ENCODE measurements at places on chromosomes 2 and 18.

DNA sequence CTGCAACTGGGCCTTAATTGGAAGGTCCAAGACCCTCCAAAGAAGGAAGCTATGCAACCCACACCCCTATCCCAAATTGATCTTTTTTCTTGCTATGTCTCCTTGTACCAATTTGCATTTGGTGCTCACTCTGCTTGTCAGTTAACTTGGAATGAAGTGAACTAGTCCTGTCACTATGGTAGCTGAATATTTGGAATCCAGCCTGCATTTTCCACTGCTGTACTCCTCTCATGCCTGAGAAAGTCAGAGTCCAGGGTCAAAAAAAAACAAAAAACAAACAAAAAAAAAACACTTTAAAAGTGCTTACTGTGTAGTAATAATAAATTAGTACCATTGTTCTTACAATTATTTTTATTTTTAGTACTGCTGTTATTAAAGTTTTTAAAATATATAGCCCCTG, 462.8 kb upstream of the SLC8A1 start:
- DNase-seq = no peak

DNA sequence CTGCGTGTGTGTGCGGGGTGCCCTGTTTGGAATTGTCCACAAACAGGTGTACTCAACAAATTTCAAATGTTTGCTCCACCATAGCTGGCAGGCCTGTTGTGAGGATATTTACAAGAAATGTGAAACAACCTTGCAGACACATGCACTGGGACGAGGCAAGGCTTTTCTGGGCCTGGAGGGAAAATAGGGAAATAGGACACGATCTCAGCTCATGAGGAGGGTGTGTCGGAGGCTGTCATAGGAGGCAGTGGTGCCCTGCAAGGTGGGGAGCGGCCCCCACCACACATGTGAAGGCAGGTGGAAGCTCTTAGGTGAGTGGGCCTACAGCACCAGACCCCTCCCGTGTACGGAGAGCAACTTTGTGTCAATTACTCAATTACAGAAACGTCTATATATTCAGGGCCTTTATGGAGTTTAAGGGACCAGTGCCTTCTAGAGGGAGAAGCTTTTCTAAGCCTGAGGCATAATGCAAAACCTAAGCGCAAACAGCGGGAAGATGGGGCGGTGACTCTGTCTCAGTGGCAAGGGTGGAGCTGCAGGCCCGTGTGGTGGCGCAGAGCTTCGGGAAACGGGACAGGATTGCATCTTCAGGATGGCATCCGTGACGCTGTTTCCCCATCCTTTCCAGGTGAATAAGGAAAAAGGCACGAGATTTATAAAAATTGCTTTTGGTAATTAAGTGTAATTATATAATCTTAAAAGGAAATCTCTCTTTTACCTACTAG, 48.0 kb downstream of the RNF144A start:
- DNase-seq = no peak

GRCh38 chr2:71223767-71224333, 3.1 kb downstream of the PAIP2B start:
- DNase-seq = no peak

GRCh38 chr2:173432049-173432754, 77.5 kb downstream of the CDCA7 start:
- DNase-seq = no peak

GRCh38 chr2:102294802-102295489, 16.4 kb upstream of the IL1RL1 start:
- no peak for DNase-seq

- DNase-seq = no peak
These were observed 92.0 kb downstream of the HDAC4 start for GRCh38 chr2:239308661-239309397.

DNA sequence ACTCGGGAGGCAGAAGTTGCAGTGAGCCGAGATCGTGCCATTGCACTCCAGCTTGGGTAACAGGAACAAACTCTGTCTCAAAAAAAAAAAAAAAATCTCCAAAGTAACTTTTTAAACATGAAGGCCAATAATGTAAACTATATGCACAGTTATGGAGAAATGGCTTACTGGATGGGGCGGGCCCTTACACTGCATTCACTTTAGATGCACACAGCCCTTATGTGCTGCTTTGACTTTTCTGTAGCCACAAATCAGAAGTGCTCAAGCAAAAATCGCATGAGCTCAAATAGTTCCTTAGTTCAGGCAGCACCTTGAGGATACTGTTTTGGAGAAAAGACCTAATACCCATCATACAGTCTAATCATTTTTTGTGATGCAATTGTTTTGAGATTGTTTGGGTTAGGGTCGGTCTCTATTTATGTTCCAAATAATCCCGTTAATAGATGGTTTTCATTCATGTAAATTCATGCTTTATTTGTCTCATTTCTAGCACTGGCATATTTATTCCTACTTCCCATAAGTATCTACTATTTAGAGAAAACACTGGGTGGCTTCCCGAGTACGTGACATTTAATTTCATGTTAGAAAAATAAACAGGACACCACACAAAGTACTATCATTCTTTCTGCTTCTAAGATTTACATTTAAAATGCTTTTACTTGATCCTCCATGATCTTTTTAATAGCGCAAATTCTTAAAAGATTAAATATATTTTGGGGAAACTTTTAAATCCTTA, 34.7 kb downstream of the RBMS1 start:
- DNase-seq = no peak

GRCh38 chr2:45826460-45826859, 175.0 kb downstream of the PRKCE start:
- DNase-seq = no peak
